Endothelial cell (in vitro differentiated cells): ENCODE measurements at places on chromosomes 7 and 10.

- peaks cover 6% of the 10 kb centered on the region for H3K27me3 ChIP-seq
- H3K27ac ChIP-seq: no peak overlapping the region
- peak; percentile 17 for DNase-seq
Observed at GRCh38 chr7:132654150-132654549, 77.9 kb upstream of the PLXNA4 start.

GRCh38 chr10:74586088-74586585 lies 240.3 kb upstream of the KAT6B start:
- no peak overlapping the region for H3K4me3 ChIP-seq
- H3K36me3 ChIP-seq: no peaks in the 10 kb centered on the region
- H3K27ac ChIP-seq: peak overlapping the region; percentile 54

- H3K4me1 ChIP-seq: peaks cover 18% of the 10 kb centered on the region
- DNase-seq: no peak
- H3K36me3 ChIP-seq: peaks cover 3% of the 10 kb centered on the region
- peaks cover 1% of the 10 kb centered on the region for H3K27me3 ChIP-seq
Observed at GRCh38 chr7:66756889-66757288, 16.4 kb downstream of the RABGEF1 start.

- H3K27me3 ChIP-seq: no peaks in the 10 kb centered on the region
- peak overlapping the region; percentile 61 for H3K27ac ChIP-seq
- peaks cover 6% of the 10 kb centered on the region for H3K36me3 ChIP-seq
- no peak overlapping the region for H3K4me3 ChIP-seq
Observed at GRCh38 chr7:99112097-99112496, 31.8 kb downstream of the SMURF1 start.

- no peaks in the 10 kb centered on the region for H3K36me3 ChIP-seq
- peaks cover 19% of the 10 kb centered on the region for H3K4me1 ChIP-seq
- DNase-seq: no peak
- no peak overlapping the region for H3K27ac ChIP-seq
- no peaks in the 10 kb centered on the region for H3K27me3 ChIP-seq
- H3K4me3 ChIP-seq: no peak overlapping the region
Observed at GRCh38 chr7:22229148-22229547, 127.8 kb downstream of the RAPGEF5 start.

DNA sequence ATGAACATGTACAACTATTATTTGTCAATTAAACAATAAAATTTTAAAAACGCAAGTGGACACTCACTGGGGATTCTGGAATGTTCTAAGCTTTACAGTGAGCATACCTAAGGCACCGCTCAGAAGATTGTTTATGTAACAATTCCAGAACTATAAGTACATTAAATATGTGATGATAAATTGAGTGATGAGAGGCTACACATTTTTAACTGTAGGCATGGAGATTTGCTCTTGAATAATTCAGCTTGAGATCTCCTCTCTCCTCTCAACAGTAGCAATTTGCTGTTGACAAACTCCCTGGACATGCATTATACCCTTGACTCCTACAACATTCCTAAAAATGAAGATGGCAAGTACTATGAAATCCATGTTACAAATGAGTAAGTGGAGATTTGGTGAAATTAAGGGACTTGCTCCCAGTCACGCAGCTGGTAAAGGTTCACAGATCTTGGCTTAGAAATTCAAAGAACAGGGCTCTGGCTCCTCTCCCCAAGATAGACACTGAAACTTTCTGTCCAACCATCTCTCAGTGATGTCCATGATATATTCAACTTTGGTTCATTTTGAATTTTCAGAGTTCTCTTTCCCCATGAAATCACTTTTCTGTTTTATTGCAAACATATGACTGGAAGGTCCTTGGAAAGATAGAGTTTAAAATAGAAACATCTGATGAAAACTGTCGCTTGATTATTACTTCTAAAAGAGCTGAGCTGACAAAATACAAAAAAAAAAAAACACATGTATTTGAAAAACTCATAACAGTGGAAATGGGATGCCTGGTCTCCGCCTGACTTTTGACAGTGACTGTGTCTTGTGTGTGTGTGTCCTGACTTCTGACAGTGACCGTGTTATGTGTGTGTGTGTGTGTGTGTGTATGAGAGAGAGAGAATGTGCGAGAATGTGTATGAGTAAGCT lies 488.3 kb downstream of the TNS3 start:
- H3K4me3 ChIP-seq: no peak overlapping the region
- no peak for DNase-seq
- H3K27ac ChIP-seq: no peak overlapping the region

- DNase-seq: no peak
- no peaks in the 10 kb centered on the region for H3K36me3 ChIP-seq
Observed at GRCh38 chr10:107091126-107091525, 73.4 kb downstream of the SORCS1 start.

- H3K4me3 ChIP-seq: no peak overlapping the region
- DNase-seq: no peak
- no peaks in the 10 kb centered on the region for H3K36me3 ChIP-seq
- H3K27ac ChIP-seq: no peak overlapping the region
Observed at GRCh38 chr10:63917363-63917762, 396.2 kb downstream of the REEP3 start.

DNA sequence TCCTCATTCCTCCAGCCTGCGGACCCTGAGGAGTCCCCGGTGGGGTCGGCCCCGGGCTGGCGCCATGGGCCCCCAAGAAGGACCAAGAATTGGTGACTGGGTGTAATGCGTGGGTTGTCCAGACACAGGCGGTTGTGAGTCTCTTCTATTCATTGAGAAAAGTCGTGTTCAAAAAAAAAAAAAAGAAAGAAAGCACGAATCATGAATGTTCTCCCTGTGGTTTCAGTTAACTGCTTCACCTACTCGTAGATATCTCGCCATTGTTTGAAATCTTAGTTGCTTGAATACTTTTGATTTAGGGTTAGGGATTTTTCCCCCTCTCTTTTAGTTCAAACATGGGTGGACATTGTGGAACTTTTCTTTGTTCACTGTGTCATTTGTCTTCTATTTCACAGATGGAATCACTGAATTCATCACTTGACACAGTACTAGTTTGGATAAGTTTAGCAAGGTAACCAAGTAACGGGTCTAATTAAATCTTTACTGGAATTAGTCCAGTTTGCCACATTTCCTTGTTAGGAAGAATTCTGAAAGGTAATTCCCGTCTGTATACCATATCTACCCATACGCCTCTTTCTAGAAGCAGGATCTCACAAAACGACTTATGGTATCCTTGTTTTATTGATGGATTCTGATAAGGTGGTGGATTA lies 775 bp downstream of the STARD3NL start:
- no peak for DNase-seq
- H3K4me1 ChIP-seq: peaks cover 38% of the 10 kb centered on the region
- peak overlapping the region; percentile 98 for H3K4me3 ChIP-seq
- H3K27me3 ChIP-seq: peaks cover 2% of the 10 kb centered on the region
- H3K27ac ChIP-seq: peak overlapping the region; percentile 98
